ENCODE measurements at places on chromosomes 5 and 9.

GRCh38 chr5:74296685-74297408 lies 343.7 kb downstream of the ENC1 start:
- DNase-seq, result no peak
- H3K27ac ChIP-seq, result no peak overlapping the region
- no peaks in the 10 kb centered on the region for H3K27me3 ChIP-seq
- no peak overlapping the region for H3K4me3 ChIP-seq
- H3K36me3 ChIP-seq, result no peaks in the 10 kb centered on the region

DNA sequence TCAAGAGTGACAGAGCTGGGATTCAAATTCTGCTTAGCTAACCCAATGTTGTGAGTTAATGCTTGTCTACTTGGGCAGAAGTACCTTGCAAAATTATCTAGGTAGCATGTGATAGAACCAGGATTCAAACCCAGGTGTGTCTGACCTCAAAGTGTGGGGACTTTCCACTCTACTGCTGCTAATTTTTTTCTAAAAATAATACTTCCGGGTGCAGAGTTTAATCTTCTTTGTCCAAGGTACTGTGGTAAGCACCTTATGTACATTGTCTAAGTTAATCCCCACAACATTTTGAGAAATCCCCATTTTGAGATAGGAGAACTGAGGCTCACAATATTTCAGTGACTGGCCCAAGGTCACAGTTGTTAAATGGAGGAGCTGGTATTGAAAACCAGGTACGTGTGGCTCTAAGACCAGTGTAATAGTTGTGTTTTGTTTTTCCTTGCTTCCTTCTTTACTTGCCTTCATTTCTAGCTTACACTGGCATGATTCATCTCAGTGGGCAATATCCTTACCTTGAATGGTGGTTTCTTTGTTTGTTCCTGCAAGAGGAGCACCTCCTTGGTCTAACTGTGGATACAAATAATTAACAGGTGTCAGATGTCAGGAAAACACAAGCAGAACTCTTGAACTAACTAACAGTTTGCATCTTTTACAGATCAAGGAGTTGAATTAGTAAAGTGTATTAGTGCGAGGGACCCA lies 7.5 kb downstream of the ALDOB start:
- no peaks in the 10 kb centered on the region for H3K4me1 ChIP-seq
- H3K36me3 ChIP-seq, result no peaks in the 10 kb centered on the region

DNA sequence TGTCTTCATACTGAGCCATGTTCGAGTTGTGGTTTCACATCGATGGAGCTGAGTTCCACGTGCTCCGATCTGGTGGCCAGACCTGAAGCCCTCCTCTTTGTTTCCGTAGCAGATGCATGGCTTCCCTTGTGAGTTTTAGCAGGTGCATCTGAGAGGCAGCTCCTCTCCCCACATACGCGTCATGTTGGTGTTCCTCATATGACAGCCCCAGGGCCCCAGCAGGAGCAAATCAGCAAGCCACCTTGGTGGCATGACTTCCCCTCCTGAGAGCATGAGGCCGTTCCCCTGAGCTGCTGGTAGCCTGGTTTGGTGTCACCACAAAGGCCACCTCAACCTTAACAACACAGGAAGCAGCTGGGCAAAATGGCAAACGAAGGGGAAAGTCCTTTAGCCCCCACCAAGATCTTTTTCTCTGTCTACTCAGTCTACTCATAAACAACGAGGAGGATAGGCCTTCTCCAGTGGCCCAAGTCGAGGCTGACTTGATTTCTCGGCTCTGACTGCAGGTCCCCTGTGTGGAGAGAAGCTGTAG lies 5.9 kb downstream of the CYFIP2 start:
- H3K27me3 ChIP-seq, result no peaks in the 10 kb centered on the region
- no peak for DNase-seq
- H3K27ac ChIP-seq, result no peak overlapping the region
- peaks cover 3% of the 10 kb centered on the region for H3K4me1 ChIP-seq

GRCh38 chr5:133952729-133953567 lies 15.5 kb downstream of the C5orf15 start:
- H3K4me1 ChIP-seq, result no peaks in the 10 kb centered on the region
- DNase-seq, result no peak
- H3K4me3 ChIP-seq, result no peak overlapping the region
- no peaks in the 10 kb centered on the region for H3K27me3 ChIP-seq
- H3K36me3 ChIP-seq, result peaks cover 11% of the 10 kb centered on the region

DNA sequence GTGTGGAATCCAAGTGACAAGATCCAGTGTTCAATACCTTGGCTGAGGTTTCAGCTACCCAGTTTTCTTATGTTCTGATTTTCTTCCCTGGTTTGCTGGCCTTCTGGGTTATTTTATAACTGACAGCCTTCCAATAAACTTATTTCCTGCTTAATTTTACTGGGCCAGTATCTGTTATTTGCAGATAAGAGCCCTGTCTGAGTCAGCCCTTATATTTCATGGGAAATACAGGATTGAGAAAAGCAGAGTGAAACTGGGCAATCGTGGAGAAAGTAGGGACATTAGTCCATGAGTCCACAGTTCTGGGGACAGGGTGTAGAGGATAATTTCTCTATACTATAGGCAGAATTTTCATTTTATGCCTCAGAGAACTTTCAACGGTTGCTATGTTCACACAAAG lies 32.3 kb downstream of the TMEM167A start:
- H3K36me3 ChIP-seq, result no peaks in the 10 kb centered on the region
- no peak overlapping the region for H3K4me3 ChIP-seq
- H3K27me3 ChIP-seq, result no peaks in the 10 kb centered on the region
- H3K27ac ChIP-seq, result no peak overlapping the region
- H3K4me1 ChIP-seq, result no peaks in the 10 kb centered on the region
- DNase-seq, result no peak

- H3K4me3 ChIP-seq, result no peak overlapping the region
- no peak for DNase-seq
- H3K27me3 ChIP-seq, result no peaks in the 10 kb centered on the region
- H3K27ac ChIP-seq, result no peak overlapping the region
- peaks cover 3% of the 10 kb centered on the region for H3K4me1 ChIP-seq
- no peaks in the 10 kb centered on the region for H3K36me3 ChIP-seq
Measured at GRCh38 chr9:91541734-91542133, 118.1 kb upstream of the NFIL3 start.

GRCh38 chr5:171188016-171188415 lies 121.0 kb upstream of the TLX3 start:
- H3K4me3 ChIP-seq, result no peak overlapping the region
- H3K27me3 ChIP-seq, result no peaks in the 10 kb centered on the region
- H3K4me1 ChIP-seq, result no peaks in the 10 kb centered on the region
- H3K27ac ChIP-seq, result no peak overlapping the region
- H3K36me3 ChIP-seq, result no peaks in the 10 kb centered on the region
- DNase-seq, result no peak

- DNase-seq, result no peak
- H3K27me3 ChIP-seq, result no peaks in the 10 kb centered on the region
- H3K4me1 ChIP-seq, result peaks cover 12% of the 10 kb centered on the region
Measured at GRCh38 chr9:112380102-112380824, at the start of gene HSDL2. TSS of gene HSDL2 (plus strand) at chr9:112380108. CDS start at chr9:112380164, 56 bp downstream.
